ENCODE measurements at places on chromosomes 4 and X.

DNA sequence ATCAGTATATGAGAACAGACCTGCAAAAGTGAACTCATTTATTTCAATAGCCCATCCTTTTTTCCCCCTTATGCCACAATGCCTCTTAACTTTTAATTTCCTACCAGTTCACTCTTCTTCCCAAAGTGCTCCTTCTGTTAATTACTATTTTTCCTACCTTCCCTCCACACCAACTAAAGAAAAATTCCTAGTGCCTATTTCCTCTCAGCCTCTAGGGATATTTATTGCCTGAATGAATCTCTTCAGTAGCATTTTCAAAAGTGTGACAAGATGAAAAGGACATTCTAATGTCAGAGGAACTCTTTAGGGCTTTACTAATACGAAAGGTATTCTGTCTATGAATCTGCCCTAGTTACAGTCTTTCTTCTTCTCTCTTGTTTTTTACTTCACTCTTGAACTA, 181.1 kb upstream of the SPRY1 start:
- DNase-seq = no peak

- no peak for DNase-seq
Observed at GRCh38 chr4:186216465-186217024, 10.8 kb upstream of the KLKB1 start.

DNA sequence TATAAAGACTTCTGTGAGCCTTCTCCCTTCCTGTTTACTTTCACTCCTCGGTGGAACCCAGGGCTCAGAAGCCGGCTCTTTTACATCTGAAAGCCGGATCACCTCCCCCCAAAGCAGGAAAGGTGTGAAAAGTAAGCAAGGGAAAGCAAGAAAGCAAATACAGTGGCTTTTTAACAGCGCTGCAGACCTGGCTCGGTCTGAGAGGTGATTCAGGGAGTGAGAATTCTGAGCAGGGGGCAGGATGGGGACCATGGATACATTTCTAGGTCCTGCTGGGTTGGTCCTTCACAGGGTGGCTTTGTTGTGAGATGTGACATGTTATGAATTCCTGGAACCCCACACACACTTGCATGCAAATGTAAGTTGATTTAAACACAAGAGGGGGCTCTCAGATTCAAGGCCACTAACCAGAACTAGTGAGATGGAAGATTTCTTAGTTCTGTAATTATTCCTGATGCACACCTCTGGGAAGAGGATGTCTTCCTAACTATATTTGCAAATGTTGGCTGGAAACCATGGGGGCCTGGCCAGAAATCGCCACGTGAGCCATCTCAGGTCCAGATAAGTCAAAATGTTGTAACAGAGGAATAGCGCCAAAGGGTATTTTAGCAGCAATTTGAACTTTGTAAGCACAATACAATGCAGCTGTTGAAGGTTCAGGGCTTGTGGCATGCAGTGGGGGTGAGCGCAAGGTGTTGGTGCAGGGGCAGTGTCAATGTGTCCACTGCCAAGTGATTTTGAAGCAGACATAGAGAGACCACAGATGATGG, 670.1 kb upstream of the LCORL start:
- DNase-seq = no peak

DNA sequence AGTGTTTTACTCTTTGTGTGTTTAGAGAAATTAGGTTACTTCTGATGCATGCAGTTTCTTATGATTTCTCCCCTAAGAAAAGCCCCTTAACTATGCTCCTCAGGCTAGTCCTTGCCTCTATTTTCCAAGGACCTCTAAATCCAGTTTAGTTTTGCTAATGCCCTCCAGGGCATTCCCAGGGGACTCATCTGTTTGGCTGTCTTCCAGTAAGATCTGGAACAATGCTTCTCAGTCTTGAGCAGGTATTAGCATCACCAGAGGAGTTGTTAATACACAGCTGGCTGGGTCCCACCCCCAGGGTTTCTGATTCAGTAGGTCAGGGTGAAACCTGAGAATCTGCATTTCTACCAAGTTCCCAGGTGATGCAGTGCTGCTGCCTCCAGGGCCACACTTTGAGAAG, 56.9 kb downstream of the OTC start:
- DNase-seq = no peak

DNA sequence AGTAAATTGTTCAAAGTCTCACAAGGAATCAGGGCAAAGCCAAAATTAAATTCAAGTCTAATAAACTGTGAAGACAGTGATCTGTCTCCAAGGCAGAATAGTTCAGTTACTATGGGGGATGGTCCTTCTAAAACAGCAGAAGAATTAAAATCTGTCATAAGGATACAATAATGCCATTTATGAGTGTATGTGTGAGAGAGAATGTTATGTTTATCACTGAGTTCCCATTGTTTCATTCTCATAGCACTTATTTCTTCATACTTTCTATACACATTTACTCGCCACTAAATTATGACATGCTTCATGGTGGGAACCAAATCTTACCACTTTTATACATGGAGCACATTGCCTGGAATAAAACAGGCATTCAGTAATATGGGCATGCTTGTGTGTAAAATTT, 102.5 kb downstream of the AMMECR1 start:
- no peak for DNase-seq

GRCh38 chrX:100768679-100769338, 36.9 kb upstream of the SYTL4 start:
- peak; percentile 23 for DNase-seq

DNA sequence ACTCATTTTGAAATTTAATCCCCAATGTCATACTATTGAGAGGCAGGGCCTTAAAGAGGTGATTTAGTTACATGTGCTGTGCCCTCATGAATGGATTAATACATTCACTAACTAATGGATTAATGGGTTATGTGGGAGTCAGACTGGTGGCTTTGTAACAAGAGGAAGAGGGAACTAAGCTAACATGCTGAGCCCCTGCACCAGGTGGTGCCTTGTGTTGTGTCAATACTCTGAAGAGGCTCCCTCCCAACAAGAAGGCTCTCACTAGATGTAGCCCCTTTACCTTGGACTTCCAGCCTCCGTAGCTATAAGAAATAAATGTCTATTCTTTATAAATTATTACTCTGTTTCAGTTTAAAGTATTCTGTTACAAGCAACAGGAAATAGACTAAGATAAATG, 411.9 kb upstream of the EMCN start:
- no peak for DNase-seq

DNA sequence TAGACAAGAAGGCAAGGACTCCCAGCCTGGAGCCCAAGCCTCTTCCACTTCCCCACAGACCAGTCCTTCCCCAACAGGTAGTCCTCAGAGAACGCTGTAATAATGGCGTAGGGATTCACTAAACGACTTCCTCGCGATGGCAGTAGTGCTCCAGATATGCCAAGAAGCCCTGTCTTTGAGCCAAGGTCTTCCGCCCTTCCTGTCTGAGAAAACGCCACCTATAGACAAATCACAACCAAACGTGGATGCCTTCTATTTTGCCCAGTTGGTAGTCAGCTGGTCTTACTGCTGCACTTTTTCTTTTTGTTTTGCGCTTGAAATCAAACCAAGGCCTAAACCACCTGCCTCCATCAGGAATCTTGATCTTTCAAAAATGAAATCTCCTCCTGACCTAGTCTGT, 203.3 kb downstream of the OR13H1 start:
- DNase-seq = no peak

DNA sequence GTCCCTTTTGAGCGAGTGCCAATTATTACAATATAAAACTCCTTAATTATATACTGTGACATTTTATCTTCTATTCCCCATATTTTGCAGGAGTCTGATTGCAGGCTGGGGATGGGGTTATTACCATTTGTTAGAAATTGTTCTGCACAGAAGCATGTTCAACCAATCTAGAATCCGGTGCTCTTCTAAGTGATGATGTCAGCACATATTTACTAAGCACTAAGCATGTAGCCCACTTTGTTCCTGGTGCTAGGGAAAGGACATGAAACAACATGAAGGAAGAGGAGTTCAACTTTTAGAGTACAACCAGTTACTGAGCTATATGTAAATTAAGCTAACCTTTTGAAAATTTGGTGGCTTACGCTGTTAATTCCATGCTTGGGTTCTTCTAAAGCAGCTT, 52.8 kb upstream of the IL1RAPL2 start:
- no peak for DNase-seq

DNA sequence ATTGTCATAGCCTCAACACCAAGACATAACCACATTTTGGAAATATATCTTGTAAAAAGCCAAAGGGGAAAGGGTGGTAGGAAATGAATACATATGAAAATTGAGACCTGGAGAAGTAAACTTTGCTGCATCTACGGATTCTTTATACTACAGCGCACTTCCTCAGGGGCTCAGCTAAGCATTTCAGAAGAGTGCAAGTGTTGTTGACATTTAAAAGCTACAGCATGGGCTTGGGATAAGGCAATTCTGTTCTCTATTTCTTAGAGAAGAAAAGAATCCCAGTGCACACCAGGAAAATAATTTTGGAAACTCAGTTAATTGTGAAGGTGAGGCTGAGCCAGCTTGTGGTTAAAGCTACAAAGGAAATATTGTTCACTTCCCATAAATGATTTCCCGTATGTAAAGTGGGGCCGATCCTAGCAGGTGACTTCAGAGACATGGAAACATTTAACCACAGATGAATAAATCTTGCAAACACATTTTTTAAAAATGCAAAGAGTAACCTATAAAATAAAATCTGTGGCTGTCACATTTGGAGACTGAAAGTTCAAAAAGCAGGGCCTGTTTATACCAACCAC, 12.6 kb upstream of the GBA3 start:
- no peak for DNase-seq

DNA sequence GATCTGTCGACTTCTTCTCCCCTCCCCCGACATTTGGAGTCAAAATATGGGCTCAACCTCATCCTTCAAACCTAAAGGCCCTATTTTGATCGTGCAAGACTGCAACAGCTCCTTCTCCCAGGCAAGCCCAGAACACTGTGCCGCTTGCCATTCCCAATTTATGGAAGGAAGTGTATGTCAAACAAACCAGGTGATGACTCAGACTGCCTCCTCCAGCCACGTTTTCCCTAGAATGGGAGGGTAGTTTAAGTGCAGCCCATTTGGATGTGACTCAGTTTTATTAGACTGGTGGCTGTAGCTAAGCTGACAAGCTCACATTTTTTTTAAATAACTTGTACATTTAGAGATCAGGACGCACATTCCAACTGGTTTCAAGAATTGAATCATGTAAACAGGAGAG, 570.4 kb upstream of the DIPK2B start:
- DNase-seq = no peak

DNA sequence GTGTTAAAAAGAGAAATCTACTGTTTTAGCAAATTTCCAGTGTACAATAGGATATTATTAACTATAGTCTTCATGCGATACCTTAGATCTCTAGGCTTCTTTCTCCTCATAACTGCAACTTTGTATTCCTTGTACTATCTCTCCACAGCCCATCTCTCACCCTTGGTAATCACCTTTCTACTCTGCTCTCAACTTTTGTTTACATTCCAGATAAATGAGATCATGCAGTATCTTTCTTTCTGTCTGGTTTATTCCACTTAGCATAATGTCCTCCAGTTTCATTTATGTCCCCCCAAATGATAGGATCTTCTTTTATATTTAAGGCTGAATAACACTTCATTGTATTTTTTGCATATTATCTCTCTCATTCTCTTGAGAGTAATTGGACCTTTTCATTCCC, 165.5 kb downstream of the HS3ST1 start:
- DNase-seq = no peak

DNA sequence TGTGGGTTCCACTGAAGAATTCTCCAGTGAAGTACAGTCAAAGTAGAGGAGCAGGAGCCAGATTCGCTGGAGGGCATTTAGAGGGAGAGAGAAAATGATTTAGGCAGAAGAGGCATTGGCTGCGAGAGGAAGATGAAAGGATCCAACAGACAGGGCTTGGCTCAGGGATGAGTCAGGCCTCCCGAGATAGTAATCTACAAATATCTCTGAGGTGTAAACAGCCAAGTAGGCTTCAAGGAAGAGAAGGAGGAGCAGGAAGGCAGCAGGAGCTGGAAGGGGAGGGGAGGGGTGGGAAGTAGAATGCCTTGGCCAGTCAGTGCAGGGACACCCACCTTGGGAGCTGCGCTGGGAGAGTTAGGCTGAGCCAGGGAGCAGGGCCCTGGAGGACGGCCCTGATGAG, 55.5 kb downstream of the PJA1 start:
- DNase-seq = no peak

DNA sequence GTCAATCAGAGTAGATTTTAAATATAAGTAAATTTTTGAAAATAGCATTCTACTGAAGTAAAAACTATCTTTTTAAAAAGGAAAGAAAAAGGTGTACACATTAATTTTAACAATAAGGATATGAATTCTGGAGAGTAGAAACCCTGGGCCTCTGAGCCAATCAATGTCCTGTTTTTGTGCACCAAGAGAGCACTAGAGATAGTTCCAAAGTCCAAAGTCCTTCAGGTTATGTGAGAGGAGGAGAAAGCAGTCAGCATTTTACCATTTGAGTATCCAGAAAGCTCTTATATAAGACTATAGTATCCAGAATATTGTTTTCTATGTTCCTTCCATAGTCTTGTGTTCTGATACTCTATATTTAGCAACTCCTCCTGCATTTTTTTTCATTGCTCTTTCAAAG, 3.3 kb upstream of the TCEAL8 start:
- DNase-seq = no peak

GRCh38 chr4:79915246-79915645, 157.8 kb downstream of the ANTXR2 start:
- no peak for DNase-seq

GRCh38 chr4:80138551-80139538, 58.5 kb upstream of the PRDM8 start:
- no peak for DNase-seq
